Activated naive CD8-positive, alpha-beta T cell treated with anti-CD3 and anti-CD28 coated beads, Interleukin-2, amount 10 ng/mL, durations not matched to agents 7 days and 5 days (primary cell): ENCODE measurements at places on chromosomes 5 and 9. TPM values are rescaled to one million over a fixed set of nuclear protein-coding genes. Genes with fewer than 3 reads are reported as not detected.

The GARIN3 gene
- not detected for total RNA-seq

The SETD9 gene
- total RNA-seq: 7.0 TPM

The DDX4 gene
- total RNA-seq: 1.2 TPM

The CDH9 gene
- not detected for total RNA-seq

The DAPK1 gene
- total RNA-seq: 1.2 TPM

The GPR151 gene
- total RNA-seq: not detected

The DAB2 gene
- 2.9 TPM for total RNA-seq

The TGFBI gene
- 9.3 TPM for total RNA-seq

The MYOZ3 gene
- total RNA-seq: 0.14 TPM

The TTC39B gene
- total RNA-seq: 33.6 TPM

The SLC36A1 gene
- 5.8 TPM for total RNA-seq

The SLCO6A1 gene
- total RNA-seq: not detected

The IL13 gene
- total RNA-seq: 0.30 TPM

The THBS4 gene
- 0.47 TPM for total RNA-seq

The TMEM252 gene
- total RNA-seq: not detected

The CTNNA1 gene
- total RNA-seq: 23.1 TPM

The CATSPER3 gene
- 0.40 TPM for total RNA-seq

DNA sequence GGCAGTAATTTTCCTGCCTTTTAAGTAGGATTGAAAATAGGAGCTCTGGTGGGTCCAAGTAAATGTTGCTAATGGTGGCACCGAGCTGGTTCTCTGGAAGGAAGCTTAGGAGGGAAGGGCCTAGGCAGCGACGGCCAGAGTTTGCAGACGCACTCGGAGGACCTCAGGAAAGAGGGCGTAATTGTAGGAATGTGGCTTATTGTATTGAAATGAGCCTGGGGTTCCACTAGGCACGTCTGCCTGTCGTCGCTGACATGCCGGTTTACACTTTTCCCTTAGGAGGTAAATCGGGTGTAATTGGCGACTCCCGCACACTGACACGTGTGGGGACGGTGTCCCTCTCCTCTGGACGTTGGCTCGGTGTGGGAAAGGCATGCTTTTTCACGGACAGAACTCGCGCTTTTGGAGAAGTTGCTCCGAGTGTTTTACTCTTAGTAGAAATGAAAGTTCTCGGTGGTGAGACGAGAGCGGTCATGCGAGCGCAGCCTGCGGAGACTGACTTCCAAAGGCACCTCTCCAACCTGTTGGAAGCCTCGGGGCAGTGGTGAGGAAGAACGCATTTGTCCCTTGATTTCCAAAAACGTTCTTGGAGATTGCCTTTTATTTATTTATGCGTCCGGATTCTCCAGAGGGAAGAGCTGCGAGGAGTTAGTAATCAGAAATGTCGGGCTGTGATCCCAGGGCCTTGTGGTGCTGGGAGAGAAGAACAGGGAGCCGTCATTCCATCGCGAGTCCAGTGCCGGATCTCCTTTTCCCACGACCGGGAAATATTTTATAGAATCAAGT is 1.3 kb downstream of the NR4A3 start:
- DNase-seq: peak; percentile 39

- DNase-seq: no peak
Measured at GRCh38 chr5:86971034-86971571, 296.6 kb upstream of the RASA1 start.

DNA sequence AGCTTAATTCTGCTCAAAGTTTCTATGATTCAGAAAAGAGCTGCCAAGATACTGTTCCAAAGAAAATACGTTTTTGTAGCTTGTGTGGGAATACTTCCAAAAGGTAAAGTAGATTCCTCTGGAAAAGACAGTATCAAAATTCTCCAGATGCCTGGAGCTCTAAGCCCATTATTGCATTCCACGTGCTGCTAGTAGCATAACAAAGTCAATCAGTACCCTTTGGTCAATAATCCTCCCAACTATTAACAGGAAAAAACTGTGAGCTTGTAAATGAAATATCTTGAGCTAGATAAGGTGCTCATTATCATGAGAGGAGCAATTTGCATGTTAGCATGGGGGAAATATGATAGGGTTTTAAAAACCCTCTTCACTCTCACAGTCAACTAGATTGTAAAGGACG is 229.5 kb upstream of the TYRP1 start:
- no peak for DNase-seq

GRCh38 chr5:127723571-127723970 is 20.4 kb downstream of the CCDC192 start:
- no peak for DNase-seq

GRCh38 chr9:79988126-79988525 is 416.4 kb downstream of the TLE4 start:
- no peak for DNase-seq

GRCh38 chr5:100827481-100827889 is 75.6 kb downstream of the ST8SIA4 start:
- no peak for DNase-seq

DNA sequence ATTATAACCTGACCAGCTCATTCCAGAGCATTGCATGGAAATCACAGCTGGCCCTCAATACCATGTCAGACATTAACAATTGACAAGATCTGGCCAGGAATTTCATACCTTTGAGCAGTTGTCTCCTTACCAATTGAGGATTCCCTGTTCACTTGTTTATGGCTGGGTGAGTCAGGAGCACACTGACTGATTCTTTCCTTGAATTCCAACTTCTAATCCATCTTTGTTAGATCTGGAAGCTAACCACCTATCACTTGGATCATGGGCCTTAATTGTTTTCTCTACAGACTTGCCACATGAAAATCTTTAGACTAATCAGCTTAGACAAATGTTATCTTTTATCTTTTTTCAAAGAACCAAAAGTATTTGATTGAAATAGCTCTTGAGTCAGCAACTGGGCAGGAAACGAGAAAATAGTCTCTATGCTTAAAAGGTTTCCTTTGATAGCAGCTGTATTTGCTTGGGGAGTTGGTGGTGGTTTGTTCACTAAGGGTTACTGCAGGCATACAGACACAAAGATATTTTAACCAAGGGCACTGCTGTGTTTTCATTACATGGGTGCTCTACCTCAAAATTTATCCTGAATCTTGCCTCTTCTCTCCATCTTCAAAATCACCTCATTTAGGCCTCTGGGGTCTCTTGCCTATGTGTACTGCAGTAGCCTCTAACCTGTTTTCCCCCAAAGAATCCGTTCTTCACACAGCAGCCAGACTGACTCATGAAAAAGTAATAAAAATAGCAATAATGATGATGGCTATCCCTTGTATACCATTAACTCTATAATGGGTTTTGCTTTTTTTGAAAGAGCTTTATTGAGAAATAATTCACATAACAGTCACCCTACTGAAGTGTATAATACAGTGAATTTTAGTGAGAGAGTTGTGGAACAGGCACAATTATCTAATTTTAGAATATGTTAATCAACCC is 197.0 kb upstream of the NMUR2 start:
- no peak for DNase-seq

DNA sequence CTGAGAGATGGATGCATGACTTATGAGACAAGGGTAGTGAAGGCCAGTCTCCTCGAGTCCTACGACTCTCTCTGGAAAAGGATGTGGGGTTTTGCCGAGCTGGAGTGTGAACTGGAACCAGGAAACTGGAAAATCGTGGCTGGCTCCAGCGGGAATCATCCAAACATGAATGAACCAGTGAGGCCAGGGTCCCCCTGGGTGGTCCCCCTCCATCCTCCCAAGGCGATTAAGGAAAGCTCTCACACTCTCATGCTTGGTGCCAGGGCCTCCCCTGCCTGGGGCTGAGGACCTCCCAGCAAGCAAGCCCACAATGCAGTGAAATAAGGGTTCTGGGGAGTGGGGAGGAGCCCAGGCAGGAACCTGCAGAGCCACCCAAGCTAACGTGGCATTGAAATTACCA is 9.6 kb upstream of the AMBP start:
- no peak for DNase-seq

DNA sequence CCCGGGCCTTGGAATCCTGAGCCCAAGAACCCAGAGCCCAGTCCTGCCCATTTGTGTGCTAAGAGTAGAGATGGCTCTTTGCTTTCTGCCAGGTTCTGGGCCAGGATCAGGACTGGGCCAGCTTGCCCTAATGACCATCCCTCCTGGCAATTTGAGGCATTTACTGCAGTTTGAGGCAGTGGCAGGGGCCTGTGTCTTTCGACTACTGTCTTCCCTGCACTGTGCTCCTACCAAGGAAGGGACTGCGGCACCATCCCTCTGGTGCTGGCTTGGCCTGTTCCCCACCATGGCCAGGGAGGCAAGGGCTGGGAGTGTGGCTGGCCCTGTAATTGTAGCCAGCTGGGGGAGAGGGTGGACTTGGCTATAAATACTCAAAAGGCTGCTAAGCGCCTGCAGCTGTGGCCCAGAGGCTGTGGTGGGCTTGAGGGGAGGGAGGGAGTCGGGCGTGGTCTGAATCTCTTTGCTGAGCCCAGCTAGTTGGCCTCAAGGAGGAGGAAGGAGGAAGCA is 4.6 kb downstream of the ENHO start:
- DNase-seq: no peak

DNA sequence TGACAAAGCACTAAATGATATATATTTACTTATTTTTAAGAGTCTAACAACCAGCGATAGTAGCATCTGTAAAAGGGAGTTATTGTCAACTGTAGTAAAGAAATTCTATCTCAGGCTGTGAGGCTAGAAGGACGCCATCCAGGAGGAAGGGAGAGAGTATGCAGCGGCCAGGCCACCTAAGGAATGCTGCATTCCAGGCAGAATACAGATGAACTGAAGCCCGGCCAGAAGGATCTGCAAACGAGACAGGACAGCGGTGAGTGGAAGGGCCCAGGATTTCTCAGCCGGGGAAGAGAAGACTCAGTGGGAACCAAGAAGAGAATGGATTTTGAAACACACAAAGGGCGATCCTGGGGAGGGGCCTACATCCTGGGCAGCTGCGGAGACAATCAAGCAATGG is 7.4 kb downstream of the RETREG1 start:
- DNase-seq: no peak

DNA sequence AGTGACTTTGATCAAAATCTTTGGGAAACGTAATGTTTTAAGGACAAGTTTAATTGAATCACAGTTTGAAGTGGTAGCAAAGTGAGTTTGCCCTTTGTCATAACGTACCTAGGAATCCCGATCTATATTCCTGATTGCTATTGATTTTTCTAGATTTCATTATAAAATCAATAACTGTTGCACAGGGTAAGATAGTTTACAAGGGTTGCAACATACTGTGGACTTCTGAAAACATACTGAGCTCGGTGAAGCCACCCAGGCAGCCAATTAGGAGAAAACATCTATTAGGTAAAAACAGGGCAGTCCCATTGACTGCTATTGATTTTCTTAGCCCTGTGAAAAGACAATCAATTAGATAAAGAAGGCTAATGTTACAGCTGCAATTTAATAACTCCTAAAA is 659.9 kb downstream of the ISL1 start:
- no peak for DNase-seq

DNA sequence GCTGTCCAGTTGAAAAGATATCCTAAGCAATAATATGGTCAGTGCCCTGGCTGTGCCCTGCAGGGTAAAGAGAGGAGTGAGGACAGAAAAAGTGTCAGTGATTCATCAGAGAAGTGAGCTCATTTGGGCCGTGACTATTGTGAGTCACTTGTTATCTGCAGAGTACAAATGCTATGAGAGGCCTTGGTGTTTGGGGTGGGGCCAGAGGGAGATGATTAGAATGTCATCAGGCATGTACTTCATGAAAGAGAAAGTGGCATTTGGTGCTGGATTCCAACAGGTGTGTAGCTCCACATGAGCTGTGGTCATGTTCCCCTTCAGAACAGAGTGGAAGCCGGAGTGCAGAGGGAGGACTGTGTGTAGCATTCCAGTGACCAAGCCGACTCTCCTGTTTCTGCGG is 174.1 kb downstream of the KDM4C start:
- DNase-seq: no peak

- DNase-seq: no peak
Measured at GRCh38 chr9:87714819-87715218, 11.1 kb upstream of the CTSL start.

GRCh38 chr9:69243116-69243515 is 69.0 kb downstream of the TJP2 start:
- no peak for DNase-seq

GRCh38 chr5:125375143-125375542 is 628.7 kb upstream of the ZNF608 start:
- DNase-seq: no peak

DNA sequence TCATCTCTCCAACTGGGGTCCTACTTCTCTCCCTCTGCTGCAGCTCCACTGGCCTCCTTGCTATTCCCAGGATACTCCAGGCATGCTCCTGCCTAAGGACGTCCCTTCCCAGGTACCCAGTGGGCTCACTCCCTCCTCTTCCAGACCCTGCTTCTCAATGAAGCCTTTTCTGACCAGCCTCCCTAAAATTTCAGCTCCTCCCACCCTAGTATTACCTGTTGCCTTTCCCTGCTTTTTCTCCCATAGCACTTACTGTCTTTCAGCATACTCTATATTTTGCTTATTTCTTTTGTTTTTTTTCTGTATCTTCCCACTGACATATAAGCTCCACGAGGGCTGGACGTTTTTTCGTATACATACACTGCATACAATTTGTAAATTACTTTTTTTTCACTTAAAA is 26.1 kb upstream of the FSTL4 start:
- DNase-seq: no peak

- DNase-seq: no peak
Measured at GRCh38 chr5:87877495-87877894, 391.1 kb downstream of the TMEM161B start.
